ENCODE measurements at places on chromosomes 7 and 10.

DNA sequence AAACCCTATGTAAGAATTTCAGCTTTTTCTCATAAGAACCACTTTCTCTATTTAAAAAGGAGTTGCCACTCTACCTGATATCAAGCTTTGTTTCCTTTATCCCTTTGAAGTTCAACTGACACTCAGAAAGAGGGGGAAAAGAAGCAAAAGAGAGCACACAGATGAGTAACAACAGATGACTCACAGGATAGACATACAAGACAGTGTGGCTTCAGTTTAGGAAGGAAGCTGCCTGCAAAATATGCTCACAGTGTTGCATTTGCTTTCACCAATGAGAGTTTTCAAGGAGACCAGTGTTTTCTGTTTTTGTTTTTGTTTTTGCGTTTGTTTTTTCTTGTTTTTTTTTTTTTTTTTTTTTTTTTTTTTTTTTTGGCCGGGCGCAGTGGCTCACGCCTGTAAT is 1181.6 kb downstream of the DNAJB9 start:
- no peak for DNase-seq

DNA sequence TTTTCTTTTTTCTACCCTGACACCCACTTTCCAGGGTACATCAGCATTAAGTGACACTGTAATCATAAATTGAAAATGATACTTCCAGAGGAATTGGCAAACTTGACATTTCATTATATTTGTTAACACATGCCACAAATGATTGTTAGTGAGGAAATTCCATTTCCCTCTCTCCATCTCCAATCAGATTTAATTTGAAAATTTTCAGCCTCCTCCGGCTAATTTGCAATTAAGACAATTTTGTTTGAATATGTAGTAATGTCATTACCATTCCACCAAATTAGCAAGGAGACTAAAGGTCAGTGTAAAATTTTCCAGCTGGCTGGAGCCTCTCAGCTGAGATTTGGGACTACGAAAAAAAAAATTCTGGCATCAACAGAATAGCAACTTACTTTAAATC is 242.7 kb downstream of the FOXP2 start:
- no peak for DNase-seq

GRCh38 chr7:138584696-138585095 is 116.5 kb downstream of the SVOPL start:
- no peak for DNase-seq

DNA sequence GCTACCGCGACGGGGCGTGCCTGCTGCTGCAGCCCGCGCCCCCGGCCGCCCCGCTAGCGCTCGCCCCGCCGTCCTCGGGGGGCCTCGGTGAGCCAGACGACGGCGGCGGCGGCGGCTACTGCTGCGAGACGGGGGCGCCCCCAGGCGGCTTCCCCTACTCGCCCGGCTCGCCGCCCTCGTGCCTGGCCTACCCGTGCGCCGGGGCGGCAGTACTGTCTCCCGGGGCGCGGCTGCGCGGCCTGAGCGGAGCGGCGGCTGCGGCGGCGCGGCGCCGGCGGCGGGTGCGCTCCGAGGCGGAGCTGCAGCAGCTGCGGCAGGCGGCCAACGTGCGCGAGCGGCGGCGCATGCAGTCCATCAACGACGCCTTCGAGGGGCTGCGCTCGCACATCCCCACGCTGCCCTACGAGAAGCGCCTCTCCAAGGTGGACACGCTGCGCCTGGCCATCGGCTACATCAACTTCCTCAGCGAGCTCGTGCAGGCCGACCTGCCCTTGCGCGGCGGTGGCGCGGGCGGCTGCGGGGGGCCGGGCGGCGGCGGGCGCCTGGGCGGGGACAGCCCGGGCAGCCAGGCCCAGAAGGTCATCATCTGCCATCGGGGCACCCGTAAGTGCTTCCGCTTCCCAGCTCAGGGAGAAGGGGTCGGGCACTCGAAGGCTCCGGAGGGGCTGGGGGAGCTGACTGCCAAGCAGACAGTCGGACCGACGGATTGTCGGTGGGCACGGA is 761 bp downstream of the PTF1A start:
- no peak for DNase-seq

- no peak for DNase-seq
Observed at GRCh38 chr7:80632139-80632538, 6.3 kb upstream of the CD36 start.

- no peak for DNase-seq
Observed at GRCh38 chr7:144037414-144038035, 11.2 kb upstream of the OR2A5 start.

DNA sequence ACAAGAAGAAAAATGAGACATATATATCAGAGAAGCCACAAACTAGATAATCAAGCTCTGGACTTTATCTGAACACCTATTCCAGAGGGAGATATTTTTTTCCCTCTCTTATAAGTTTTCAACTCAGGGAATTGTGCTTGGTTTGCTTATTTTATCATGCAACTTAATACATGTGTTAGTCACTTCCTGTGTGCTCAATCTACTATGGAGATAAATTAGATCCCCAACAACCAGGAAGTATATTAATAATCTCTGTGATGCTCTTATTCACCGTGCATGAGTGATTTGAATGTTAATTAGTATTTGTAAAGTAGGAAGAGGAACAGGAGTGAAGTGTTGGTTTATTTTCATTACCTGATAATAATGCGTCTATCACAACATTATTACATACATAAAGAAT is 38.8 kb upstream of the ZNF365 start:
- no peak for DNase-seq

DNA sequence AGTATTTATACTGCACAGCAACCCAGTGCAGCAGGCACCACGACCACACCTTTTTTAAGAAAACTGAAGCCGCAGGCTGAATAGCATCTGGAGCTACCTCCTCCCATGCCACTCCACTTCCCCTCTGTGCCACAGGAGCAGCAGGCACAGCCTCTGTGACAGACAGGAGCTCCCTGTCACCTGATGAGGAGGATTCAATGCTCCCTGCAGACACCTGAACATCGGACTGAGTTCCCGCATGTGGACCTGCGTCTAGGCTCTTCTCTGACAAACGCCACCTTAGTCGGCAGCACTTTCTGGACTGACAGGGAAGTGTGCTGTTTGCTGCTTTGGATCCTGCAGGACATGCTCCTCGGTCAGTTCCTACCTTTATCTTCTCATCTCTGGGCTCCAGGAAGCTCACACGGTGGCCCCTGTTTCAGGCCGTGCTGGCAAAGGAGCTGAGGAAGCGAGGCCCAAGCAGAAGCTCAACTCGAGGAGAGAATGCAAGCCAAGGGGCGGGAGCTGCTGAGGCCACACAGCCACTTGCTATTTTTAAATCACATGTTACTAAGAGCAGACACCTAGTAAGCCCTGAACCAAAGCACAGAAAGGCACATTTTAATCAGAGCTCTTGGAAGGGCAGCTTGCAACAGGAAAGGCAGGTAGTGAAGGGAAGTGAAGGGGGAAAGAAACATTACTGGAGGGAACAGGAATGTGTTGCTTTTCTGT is 56.6 kb downstream of the VOPP1 start:
- no peak for DNase-seq

DNA sequence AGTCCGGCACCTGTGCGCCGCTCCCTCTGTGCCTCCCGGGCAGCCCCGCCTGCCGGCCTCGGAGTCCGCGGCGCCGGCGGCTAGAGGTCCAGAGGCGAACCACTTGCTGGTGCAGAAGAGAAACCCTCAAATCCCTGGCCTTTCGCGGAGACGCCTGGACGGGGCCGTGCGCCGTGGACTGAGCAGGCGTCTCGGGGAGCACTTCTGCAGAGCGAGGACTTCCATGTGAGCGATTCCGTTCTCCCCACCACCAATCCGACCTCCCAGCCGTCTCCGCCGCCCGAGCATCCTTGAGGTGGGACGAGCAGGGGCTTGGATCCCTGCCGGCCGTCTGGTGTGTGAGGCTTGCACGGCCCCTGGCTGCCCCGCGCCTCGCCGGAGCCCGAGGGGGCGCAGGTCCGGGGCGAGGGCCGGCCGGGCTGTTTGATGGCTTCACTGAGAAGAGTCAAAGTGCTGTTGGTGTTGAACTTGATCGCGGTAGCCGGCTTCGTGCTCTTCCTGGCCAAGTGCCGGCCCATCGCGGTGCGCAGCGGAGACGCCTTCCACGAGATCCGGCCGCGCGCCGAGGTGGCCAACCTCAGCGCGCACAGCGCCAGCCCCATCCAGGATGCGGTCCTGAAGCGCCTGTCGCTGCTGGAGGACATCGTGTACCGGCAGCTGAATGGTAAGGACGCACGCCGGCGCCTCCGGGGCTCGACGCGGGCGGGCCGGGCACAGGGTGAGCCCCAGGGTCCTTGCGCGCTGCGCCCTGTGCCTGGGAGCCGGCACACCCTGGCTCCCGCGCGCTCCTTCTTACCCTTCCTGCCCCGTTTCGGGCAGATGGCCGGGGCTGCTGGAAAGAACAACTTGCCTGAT is 660 bp downstream of the GALNT17 start:
- no peak for DNase-seq

GRCh38 chr10:59004392-59004791 is 172.1 kb upstream of the PHYHIPL start:
- no peak for DNase-seq

DNA sequence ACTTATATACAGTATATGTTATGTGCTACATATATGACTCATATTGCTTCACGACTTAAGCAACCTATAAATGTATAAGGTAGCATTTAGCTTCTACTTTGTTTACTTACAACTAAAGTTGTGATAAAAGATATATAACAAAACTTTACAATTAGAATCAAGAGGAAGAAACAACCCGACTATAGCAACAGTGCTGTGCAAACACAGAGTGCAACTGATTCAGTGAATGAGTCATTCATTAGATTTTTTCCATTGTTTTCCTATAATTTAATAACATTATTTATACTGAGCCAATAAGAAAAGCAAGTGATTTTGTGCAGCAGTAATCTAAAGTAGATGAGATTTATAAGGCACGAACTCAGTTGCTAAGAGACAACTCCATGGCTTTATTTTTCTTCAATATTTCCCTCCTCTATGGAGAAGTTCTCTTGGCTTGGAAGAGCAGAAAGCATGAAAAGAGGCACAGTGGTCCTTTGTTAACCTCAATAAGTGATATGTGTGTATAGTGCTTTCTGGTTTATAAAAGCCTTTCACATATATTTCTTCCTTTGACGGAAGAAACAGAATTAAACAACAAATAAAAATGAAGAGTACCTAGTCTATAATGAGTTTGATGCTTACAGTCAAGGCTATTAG is 19.8 kb downstream of the CEP41 start:
- no peak for DNase-seq
